H1 (cell line): ENCODE measurements at places on chromosomes 16 and 17. TPM values are rescaled to one million over a fixed set of nuclear protein-coding genes. Genes with fewer than 3 reads are reported as not detected.

- no peak for DNase-seq
- no peak overlapping the region for H3K27ac ChIP-seq
- no peak overlapping the region for H3K4me3 ChIP-seq
- no peaks in the 10 kb centered on the region; the same call in 1 of the 2 replicates for H3K4me1 ChIP-seq
- no peaks in the 10 kb centered on the region for H3K36me3 ChIP-seq
- 0 out of 2 replicates have a peak, but pooled peaks cover under 1% of the 10 kb centered on the region for H3K27me3 ChIP-seq
Observed at GRCh38 chr17:69320908-69321238, 6.1 kb downstream of the ABCA5 start.

DNA sequence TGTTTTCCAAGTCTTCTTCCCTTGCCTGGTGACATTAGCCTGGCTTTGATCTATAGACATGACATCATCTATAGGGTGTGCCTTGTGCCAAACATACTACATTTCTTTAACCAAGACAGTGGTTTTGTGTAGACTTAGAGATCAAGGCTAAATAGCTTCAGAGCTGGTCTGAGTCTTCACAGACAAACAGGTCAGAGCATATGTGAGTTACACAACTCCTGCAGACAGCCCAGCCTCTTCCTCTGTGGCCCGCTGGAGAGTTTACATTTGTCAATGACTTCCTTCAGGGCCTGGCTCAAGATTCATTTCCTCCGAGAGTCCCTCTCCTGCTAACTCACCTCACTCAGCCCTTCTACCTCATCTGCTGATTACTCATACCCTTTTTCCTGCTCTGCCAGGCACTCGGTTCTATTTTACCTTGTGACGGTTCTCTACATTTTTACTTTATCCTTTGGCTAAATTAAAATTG lies 73.1 kb upstream of the TANC2 start:
- no peak overlapping the region for H3K27ac ChIP-seq
- no peaks in the 10 kb centered on the region for H3K4me1 ChIP-seq
- no peaks in the 10 kb centered on the region for H3K27me3 ChIP-seq

DNA sequence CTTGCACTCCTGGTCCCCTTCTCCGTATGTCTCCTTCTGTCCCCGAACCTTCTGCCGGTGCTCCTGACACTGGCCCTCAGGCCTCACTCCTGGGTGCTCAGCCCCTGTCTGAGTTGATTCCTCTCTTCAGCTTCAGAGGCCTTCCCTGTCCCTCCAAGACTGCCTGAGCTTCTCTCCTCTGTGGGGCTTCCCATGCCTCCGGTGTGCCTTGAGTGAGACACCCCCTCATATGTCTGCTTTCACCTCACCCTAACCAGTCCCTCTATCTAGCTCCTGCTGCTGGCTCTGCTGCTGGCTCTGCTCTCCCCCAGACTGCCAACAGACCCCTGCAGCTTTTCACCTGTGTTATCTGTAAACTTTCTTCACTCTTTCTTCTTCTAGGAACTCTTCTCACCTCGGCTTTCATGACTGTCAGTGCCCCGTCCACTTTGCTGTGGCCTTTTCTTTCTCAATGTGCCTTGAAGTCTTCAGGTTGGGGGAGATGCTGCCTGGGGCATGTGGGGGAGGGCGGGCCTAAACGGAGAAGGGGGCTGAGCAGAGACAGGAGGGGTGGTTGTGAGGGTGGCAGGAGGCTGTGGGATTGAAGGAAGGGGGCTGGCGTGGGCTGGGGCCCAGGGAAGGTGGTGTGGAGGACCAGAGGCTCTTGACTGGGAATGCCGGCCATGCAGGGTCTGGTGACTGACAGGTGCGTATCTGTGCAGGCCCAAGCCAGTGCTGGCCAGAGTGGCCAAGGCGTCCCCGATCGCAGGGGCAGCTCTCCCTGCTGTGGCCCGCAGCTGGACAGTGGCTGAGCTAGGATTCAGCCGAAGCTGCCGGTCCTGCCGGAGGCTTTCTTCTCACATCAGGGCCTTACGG lies 81.3 kb downstream of the METRNL start:
- H3K27me3 ChIP-seq, result no peaks in the 10 kb centered on the region
- H3K4me1 ChIP-seq, result no peaks in the 10 kb centered on the region
- H3K4me3 ChIP-seq, result no peak overlapping the region
- no peaks in the 10 kb centered on the region for H3K36me3 ChIP-seq
- H3K27ac ChIP-seq, result no peak overlapping the region

- no peaks in the 10 kb centered on the region for H3K36me3 ChIP-seq
- H3K27ac ChIP-seq, result no peak overlapping the region
- H3K27me3 ChIP-seq, result no peaks in the 10 kb centered on the region
- DNase-seq, result no peak
Observed at GRCh38 chr17:15398736-15399331, 57.4 kb upstream of the TEKT3 start.

CACNG1 gene
- not detected in 2 replicates for total RNA-seq

PPP1R27 gene
- total RNA-seq, result not detected in 2 replicates
